Activated naive CD8-positive, alpha-beta T cell treated with anti-CD3 and anti-CD28 coated beads, Interleukin-2, amount 50 U/mL, for 16 hours (primary cell): ENCODE measurements at places on chromosomes 6 and 20.

GRCh38 chr6:34544052-34544604 is 12.0 kb downstream of the SPDEF start:
- DNase-seq: no peak

- DNase-seq: no peak
Observed at GRCh38 chr6:157092736-157093135, 230.6 kb downstream of the TMEM242 start.

DNA sequence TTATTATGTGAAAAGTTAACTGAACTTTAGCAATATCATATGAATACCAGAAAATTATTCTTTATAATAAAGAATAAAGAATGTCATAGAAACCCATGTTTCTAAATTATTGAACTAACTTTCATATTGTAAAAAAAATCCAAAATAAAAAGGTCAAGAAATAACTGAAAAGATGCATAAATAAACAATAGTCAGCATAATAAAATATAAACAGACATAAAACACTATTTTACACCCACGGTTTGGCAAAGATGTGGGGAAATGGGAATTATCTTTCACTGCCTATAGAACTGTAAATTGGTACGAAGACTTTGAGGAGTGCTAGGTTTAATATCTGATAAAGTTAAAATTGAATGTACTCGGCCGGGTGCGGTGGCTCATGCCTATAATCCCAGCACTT is 34.7 kb upstream of the CTAGE9 start:
- no peak for DNase-seq

- DNase-seq: no peak
Observed at GRCh38 chr6:45855642-45856394, 159.8 kb downstream of the CLIC5 start.

- no peak for DNase-seq
Observed at GRCh38 chr6:129606664-129607063, 103.3 kb downstream of the ARHGAP18 start.

- no peak for DNase-seq
Observed at GRCh38 chr6:111989743-111990142, 64.2 kb upstream of the CCN6 start.

GRCh38 chr6:51213811-51214210 is 395.1 kb downstream of the TFAP2B start:
- no peak for DNase-seq

GRCh38 chr20:42083280-42083679 is 465.1 kb upstream of the CHD6 start:
- DNase-seq: no peak

GRCh38 chr6:72622094-72622940 is 453 bp downstream of the KCNQ5 start:
- peak; percentile 33 for DNase-seq

- DNase-seq: no peak
Observed at GRCh38 chr6:1372690-1373089, 16.7 kb upstream of the FOXF2 start.

DNA sequence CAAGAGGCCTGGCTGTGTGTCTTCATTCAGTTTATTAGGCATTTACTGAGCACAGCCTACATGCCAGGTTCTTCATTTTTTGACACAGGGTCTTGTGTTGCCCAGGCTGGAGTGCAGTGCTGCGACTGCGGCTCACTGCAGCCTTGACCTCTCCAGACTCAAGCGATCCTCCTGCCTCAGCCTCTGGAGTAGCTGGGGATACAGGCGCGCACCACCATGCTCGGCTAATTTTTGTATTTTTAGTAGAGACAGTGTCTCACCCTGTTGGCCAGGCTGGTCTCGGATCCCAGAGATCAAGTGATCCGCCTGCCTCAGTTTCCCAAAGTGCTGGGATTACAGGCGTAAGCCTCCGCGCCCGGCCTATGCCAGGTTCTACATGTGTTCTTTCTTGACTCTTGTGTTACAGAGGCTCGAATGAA is 601 bp upstream of the ATRN start:
- no peak for DNase-seq

DNA sequence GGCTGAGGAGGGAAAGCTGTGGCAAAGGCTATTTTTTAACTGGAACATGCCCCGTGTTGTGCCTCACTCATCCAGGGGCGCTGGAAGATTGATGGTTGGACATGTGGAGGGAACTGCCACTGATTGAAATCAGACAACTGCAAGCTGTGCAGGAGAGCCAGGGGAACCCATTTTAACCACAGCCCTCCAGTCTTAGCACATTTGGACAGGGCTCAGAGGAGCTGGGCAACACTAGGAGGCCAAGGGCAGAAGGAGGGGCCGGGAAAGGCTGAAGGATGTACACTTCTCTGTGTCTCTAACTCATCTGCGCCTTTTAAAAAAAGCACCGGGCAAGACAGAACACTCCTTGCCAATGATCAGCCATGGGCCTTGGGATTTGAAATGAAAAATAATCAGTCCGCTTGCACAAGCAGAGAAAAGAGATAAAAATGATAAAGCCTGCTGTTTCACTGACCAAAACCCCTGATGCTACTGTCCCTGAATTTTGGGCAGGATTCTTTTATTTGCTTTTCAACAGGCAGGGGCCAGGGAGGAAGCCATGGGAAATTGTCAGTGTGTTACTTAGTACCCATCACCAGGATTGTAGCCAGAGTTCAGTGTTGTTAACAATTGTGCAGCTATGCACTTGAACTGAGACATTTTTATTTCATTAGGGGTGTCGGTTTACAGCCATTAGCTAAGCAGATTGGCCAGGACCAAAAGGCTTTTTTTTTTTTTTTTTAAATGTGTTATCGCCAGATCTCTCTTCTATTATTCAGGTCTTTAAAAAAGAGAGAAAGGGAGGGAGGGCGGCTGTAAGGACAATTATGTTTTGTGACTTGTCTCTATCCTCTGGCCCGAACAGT is 109.3 kb upstream of the EYA4 start:
- no peak for DNase-seq

GRCh38 chr6:38136547-38136946 is 317.0 kb downstream of the ZFAND3 start:
- no peak for DNase-seq

GRCh38 chr6:33192671-33193602 is 670 bp upstream of the COL11A2 start:
- DNase-seq: no peak

DNA sequence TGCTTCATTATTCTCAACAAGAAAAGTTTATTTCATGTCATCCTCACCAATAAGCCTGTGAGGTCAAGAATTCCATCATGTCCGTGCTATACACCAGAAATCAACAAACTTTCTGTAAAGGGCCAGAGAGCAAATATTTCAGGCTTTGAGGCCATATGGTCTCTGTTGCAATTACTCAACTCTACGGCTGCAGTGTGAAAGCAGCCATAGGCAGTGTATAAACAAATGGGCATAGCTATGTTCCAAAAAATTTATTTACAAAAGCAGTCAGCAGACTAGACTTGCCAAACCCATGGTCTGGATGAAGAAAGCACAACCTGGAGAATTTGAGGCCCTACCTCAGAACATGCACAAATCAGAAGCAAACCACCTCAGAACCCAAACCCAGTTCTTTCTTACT is 118.5 kb downstream of the PCSK2 start:
- no peak for DNase-seq

DNA sequence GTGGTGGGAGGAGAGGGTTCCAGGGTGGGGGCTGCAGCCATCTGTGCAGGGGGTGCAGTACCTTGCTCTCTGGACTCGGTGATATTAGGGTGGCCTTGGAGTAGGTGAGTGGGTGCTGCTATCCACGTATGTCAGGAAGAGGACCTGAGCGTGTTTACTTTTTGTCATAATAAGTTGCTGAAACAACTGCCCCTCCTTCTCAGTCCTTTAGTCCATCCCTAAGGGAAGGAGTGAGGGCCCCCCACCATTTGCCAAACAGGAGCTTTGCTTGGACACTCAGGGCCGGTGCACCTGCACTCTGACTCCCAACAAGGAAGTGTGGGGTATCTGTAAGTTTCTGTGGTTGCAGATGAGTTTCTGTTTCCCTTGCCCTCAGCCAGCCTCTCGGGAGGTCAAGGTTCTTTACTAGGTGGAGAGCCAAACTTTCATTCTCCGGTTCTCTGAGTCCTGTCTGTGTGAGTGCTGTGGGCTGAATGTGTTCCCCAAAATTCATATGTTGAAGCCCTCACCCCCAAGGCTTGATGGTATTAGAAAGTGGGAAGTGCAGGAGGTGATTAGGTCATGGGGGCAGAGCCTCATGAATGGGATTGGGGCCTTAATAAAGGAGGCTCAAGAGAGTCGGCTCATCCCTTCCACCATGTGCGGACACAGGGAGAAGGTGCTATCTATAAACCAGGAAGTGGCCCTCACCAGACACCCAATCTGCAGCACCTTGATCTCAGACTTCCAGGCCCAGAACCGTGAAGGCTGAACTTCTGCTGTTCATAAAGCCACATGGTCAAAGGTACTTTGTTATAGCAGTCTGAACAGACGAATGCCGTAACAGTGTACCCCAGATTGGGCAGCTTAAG is 19.6 kb upstream of the CCR6 start:
- DNase-seq: no peak

DNA sequence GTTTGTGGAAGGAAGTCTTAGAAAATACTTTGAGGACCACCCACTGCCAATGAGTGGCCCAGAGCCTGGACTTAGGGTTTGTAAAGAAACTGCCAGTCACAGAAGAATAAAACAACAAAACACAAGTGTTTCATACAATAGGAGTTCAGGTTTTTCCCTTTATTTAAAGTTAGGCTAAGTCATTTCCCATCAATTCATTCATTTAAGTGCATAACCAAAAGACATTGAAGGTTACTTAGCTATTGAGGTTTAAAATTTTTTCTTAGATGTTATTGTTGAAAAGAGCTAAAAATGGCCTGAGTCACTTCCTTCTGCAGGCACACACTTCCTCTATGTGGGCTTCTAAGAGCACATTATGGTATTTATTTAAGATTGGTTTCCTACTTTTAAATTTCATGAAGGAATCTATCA is 54.2 kb downstream of the ARMC2 start:
- DNase-seq: no peak

GRCh38 chr6:98041921-98042320 is 758.9 kb upstream of the MMS22L start:
- no peak for DNase-seq

DNA sequence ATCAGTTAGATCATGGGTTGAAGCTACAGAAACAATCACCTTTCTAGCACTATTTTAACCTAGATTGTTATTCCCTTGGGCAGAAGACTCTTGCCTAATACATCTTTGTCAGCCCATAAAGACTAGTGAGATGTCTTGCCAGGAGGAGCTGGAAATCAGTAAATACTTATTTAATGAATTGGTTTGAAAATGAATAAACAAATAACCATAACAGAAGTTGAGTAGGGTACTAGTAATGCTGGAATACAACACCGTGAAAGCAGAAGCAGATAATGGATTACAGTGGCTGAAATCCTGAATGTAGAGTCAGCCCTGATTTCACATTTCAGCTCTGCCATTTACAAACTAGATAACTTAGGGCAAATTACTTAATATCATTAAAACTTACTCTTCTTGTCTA is 236.1 kb downstream of the PACRG start:
- no peak for DNase-seq

DNA sequence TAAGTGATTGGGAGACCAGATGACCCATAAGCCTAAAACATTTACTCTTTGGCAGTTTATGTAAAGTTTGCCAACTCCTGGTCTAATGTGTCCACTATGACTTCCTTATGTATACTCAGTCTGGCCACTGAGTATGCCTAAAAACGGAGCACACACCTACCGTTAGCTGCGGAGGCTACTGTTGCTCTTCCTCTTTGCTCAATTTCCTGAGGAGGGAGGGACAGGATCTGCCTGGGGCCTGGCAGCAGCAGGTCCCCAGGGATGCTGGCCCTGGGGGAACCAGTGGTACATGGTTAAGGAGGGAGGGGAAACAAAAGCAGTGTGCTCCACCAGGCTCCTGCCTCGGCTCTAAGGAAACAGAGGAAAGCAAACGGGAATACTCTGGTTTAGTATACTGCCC is 113.5 kb downstream of the CDYL start:
- no peak for DNase-seq

- DNase-seq: no peak
Observed at GRCh38 chr20:358891-359555, 12.1 kb downstream of the NRSN2 start.

GRCh38 chr6:53584726-53585125 is 39.8 kb upstream of the GCLC start:
- DNase-seq: no peak

DNA sequence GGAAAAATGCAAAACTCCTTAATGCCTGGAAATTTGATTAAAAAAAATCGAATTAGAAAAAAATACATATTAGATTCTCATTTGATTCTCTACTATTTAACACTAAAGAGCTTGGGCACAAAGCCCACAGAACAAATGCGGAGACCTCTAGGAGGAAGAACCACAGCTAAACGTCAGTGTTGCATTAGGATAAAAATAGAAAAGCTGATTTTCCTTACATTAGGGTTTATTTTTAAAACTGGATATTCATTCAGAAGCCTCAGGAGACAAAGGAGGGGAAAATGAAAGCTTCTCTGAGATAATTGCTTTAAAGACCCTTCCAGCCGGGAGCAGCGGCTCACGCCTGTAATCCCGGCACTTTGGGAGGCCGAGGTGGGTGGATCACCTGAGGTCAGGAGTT is 77.3 kb downstream of the ECT2L start:
- no peak for DNase-seq

- DNase-seq: no peak
Observed at GRCh38 chr6:3755637-3756545, 4.4 kb upstream of the PXDC1 start.

DNA sequence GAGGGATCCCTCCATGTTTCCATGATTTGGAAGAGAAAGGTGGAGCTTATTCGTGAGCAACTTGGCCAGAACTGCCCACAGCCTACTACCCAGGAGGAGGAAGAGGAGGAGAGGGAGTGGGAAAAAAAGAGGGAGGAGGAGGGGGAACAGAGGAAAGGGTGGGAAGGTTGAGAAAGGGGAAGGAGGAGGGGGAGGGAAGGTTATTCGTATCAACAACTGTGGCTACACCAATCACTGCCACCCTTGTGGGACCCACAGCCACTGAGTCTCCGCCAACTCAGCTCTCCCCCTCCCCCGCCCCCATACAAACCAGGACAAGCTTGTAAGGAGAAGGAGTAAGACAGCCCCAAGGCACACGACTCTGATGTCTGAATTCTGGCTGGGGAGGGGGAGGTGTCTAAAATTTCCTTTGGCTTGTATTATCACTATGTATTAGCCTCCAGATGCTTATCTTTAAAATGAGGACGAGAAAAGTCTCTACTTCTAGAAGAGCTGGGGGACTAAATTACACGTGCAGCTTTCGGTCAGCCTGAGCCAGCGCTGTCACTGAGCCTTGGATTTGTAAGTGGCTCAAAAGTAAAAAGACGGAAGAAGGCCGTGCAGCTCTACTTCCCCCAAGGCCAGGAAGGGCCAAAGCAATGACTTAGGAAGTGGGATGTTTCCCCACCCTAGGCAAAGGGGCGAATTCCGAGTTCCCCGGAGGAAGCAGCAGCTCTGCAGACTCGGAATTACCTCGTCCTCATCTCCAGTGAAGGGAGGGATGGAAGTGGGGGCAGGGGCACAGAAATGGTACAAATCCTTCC is 1.0 kb downstream of the FKBP1A start:
- no peak for DNase-seq

DNA sequence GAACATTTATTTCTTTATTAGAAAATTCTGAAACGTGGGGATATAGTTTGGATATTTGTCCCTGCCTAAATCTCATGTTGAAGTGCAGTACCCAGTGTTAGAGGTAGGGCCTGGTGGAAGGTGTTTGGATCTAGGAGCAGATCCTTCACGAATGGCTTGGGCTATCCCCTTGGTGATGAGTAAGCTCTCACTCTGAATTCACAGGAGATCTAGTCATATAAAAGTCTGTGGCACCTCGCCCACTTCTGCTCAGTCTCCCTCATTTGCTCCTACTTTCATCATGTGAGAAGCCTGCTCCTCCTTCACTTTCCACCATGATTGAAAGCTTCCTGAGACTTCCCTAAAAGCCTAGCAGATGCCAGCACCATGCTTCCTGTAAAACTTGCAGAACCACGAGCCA is 96.8 kb upstream of the GJE1 start:
- DNase-seq: no peak

- DNase-seq: no peak
Observed at GRCh38 chr6:44850312-44850711, 462.8 kb downstream of the CDC5L start.
